EL (cell line): ENCODE measurements at places on chromosomes 7 and 10.

DNA sequence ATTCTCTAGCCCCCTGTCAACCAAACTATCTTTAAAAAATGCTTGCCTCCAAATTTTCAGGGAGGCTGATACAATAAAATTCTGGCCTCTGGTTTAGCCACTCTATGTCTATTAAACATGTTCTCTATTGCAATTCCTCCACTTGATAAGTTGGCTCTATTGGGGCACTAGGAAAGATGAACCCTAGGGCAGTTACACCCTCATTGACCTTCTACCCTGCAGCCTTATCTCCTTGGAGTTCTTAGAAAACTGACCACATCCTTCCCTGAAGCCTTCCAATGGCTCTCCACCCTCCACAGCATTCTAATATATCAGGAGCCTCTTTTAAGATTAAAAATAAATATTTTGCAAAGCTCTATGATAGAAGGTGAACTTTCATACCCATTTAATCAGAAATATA is 30.6 kb downstream of the SVOPL start:
- DNase-seq: no peak

GRCh38 chr7:17558558-17559332 is 260.3 kb downstream of the AHR start:
- DNase-seq: no peak

GRCh38 chr10:70112071-70112470 is 20.6 kb downstream of the AIFM2 start:
- no peak for DNase-seq

GRCh38 chr10:32957341-32958084 is 517 bp downstream of the ITGB1 start:
- peak; percentile 39 for DNase-seq

GRCh38 chr7:122337011-122337410 is 32.5 kb upstream of the FEZF1 start:
- DNase-seq: no peak

- no peak for DNase-seq
These were observed 68.5 kb downstream of the CPVL start for GRCh38 chr7:29077854-29078253.

DNA sequence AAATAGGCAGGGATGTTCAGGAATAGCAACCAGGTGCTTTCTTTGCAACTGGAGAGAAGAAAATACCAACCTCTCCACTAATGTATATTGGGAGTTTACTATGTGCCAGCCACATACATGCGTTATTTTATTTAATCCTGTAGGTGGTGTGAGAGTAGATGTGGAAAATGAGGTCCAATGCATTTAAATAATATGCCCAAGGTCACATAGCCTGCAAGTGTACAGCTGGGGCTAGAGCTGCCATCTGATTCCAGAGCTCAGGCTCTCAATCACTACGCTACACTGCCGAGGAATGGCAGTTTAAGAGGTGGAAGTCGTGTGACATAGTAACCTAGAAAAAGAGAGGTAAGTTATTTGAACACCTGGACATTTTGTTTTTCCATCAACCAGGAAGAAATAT is 277.0 kb downstream of the EXOC4 start:
- DNase-seq: no peak

DNA sequence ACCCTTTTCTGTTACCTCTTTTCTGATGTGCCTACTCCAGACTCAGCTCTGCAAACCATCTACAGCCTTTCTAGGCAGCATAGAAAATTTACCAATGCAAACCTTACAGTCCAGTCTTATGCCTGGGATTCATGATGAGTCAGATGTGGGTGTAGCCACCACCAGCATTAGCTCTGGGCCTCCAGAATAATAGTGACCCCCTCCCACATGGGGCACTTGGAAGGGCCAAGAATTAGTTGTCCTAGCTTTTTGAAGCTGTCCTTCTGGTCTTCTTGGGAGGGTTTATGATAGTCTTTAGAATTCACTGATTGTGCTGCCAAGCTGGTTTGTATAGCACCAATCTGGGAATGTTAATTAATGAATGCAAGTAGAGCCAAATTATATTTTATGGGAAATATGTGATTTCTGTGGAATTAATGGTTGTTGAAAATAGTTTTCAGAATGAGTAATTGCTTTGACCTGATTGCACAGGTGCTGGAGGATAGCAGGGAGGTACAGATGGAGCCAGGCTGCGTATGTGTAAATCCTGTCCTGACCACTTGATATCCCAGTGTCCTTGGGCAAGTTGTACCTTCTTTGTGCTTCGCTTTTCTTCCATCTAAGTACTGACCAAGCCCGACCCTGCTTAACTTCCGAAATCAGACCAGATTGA is 94.8 kb downstream of the CPED1 start:
- peak; percentile 76 for DNase-seq

DNA sequence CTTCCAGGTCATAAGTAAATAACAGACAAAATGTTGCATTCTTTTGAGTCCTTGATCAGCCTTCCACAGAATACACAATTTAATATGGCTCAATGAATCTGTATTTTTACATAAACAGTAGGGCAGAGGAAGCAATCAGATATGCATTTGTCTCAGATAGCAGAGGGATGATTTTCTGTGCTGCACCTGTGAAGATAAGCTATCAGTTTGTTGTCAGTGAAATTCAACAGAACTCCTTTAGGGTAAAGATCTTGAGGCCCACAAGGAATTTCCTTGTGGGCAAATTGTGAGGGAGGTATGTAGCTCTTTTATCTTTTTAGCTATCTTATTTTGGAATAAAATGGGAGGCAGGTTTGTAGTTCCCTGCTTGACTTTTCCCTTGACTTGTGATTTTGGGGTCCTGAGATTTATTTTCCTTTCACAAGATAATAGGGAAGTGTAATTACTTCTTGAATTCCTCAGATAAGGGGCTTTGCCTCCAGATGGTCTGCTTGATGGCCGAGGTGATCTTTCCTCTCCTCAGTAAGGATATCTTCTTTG is 60.8 kb upstream of the CYP2C18 start:
- no peak for DNase-seq

GRCh38 chr10:34196058-34196433 is 619.0 kb downstream of the PARD3 start:
- DNase-seq: no peak

DNA sequence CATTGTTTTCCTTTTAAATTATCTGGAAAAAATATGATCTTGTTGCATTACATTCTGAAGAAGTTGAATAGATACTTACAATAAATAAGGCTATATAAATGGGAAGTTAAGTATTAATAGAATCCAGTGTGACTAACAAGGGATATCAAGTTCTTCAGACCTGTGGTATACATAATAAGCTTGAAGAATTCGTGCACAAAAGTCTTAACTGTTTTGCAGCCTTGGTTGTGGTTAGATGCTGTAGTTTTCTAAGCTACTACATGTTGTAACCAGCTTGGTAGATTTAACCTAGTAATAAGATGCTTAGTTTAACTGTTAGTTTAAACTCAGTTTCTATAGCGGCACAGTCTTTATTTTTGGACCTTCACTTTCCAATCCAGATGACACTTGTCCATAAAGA is 106.2 kb upstream of the GLCCI1 start:
- DNase-seq: no peak

DNA sequence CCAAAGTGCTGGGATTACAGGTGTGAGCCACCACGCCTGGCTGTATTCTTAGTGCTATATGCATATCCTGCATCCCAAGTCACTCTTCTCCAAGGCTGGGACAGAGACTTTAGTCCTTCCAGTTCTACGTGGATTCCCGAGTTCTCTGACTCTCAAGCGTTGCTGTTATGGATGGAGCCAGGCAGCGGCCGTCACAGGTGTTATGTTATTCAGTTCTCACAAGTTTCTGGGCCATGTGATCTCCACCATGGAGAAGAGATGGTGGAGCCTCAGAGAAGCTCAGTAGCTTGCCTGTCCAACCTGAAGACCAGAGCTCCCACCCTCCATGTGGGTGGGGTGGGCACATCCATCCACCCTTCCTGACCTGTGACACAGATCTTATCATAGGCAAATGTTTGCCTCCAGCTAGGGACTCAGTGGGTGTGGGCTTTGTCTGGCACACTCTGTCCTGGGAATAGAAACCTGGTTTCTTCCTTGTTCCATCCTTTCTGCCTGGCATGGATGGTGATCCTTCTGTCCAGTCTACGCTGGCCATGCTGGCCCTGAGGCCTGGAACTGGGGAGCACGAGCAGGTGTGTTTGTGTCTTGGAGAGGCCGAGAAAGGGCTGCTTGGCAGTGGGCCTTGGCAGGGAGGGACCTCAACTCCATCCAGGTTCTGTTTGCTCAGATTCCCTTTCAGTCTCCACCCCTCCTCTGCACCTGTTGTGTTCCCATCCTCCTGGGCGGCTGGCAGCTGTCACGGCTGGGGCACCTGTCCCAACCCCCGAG is 55.3 kb downstream of the NEURL1 start:
- DNase-seq: no peak

DNA sequence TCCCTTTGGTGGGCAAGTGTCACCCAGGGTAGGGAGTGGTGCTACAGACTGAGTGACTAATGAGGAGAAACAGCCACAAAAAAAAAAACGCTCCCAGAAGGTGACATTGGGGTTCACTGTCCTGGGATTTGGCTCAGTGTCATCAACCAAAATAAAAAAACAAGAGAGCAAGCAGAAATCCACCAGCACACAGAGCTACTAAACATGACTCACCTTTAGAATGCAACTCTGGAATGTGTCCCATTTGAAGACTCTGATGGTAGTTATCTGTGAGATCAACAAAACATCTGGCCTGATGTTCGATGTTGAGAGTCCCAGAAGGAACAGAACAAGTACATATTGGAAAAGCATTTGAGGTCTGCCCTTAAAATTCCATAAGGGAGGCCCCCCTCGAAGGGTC is 200.3 kb upstream of the LYZL2 start:
- peak; percentile 46 for DNase-seq

DNA sequence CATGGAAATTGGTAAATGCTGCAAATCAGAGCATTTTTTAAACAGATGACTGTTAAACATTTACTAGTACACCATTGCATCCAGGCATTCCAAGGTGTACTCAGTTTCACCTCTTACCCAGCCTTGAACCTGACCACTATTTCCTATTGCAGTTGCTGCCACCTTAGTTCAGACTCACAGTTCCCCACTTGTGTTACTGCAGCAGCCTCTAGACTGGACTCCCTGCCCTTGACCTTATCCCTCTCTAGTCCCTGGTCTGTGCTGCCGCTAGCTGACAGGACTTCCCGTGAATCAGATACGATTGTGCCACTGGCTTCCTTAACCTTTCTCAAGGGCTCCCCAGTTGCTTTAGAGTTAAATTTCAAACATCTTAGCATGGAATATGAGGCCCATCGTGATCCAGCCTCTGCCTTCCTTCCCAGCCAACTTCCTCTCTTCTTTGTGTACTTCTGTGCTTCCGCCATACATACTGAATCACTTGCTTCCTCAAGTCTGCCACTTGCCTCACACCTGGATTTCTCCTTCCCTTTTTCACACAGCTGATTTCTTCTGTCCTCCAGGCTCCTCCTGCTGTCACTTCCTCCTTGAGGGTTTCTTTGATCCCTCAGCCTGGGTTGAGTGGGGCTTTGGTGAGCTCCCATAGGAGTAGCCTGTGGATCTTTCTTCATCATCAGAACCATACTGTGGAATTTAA is 118.7 kb upstream of the GJD4 start:
- DNase-seq: no peak

DNA sequence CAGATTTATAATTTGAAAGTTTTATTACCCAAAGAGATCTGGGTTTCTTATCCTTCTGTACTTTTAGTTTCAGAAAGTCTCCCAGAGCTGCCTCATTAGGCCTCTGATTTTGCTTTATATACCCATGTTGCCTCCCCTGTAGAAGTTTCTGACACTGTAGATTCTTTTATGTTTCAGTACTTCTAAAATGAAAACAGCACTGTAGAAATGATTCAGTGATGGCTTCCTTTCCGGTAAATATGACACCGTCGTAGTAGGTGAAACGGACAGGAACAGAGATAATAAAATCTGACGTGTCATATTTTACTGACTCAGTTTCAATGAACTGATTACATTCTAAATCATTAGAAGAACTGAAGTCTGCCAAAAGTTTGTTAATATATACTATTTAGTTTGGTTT is 272.7 kb downstream of the TWIST1 start:
- DNase-seq: no peak

GRCh38 chr10:62851442-62851841 is 35.3 kb upstream of the EGR2 start:
- DNase-seq: no peak

- peak; percentile 13 for DNase-seq
These were observed 23.9 kb downstream of the UNC5B start for GRCh38 chr10:71236286-71236685.

DNA sequence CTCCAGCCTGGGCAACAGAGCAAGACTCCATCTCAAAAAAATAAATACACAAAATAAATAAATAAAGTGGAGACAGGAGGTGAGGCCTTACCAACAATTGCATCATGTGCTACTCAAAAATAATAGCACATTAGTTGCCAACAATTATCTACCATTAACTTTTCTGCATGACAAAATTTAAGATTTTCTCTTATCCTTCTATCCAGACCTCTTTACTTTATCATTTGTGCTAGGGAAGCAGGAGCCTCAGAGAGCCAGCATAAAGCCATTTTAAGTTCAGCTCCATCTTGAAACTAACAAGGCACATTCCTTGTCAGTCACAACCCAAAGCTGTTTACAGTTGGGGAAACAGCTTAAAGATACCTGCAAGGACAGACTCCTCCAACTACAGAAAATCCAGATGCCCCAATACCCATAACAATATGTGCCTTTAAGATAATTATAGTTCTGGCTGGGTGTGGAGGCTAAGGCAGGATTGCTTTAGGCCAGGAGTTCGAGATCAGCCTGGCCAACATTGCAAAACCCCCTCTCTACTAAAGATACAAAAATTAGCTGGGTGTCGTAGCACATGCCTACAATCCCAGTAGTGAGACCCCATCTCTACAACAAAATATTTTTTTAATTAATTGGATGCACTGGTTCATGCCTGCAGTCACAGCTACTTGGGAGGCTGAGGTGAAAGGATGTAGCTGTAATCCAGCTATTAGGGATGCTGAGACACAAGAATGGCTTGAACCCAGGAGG is 2.2 kb upstream of the AP1S1 start:
- DNase-seq: no peak

- no peak for DNase-seq
These were observed 34.5 kb upstream of the MSRB2 start for GRCh38 chr10:23060918-23061317.

GRCh38 chr10:15881542-15881941 is 21.2 kb upstream of the MINDY3 start:
- DNase-seq: no peak

DNA sequence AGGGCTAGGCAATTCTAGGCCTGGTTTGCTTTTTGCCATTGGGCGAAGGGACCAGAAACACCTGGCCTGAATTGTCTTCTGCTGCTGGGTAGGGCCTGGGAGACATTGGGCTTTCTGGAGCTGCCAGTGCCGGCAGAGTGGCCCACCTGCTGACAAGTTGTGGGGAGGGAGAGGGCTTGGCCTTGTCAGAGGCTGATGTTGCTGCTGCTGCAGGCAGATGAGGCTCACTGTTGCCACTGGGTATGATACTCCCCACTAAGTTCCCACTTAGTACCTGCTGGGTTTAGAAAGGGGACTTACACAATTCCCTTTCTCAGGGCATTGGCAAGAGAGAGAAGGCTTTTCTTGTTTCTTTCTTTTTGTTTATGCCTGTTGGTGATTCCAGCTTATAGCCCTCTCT is 289.6 kb upstream of the NPVF start:
- no peak for DNase-seq
